ENCODE measurements at places on chromosomes 3 and 15. TPM values are rescaled to one million over a fixed set of nuclear protein-coding genes. Genes with fewer than 3 reads are reported as not detected.

Gene SCN11A
- total RNA-seq = 0.10 TPM

- DNase-seq = peak; percentile 62
- no peaks in the 10 kb centered on the region for H3K27me3 ChIP-seq
- no peaks in the 10 kb centered on the region for H3K36me3 ChIP-seq
- peak overlapping the region; percentile 50 for H3K4me3 ChIP-seq
These were observed 428 bp downstream of the LYSMD4 start for GRCh38 chr15:99732751-99733267.

- H3K27me3 ChIP-seq = no peaks in the 10 kb centered on the region
- no peak overlapping the region for H3K4me3 ChIP-seq
- no peaks in the 10 kb centered on the region for H3K36me3 ChIP-seq
These were observed 242.0 kb downstream of the TUSC7 start for GRCh38 chr3:116951610-116952009.

DNA sequence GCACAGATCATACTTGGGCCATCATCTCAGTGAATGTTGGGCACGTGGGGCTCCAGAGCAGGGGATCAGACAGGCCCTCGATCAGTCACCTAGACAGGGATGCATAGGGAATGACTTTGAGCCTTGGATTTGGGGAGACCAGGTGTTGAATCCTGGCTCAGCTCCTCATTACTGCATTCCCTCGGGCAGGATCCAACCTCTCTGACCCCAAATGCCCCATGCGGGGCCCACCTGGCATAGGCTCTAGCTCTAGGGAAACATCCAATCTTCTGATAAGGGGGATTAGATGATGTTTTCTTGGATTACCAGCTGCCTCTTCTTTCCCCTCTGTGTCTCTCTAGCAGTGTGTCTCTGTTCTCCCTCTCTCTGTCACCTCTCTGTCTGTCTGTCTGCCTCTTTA lies 22.7 kb downstream of the LOXL1 start:
- H3K4me3 ChIP-seq = no peak overlapping the region
- no peak for DNase-seq
- H3K4me1 ChIP-seq = peaks cover 17% of the 10 kb centered on the region
- no peaks in the 10 kb centered on the region for H3K27me3 ChIP-seq

DNA sequence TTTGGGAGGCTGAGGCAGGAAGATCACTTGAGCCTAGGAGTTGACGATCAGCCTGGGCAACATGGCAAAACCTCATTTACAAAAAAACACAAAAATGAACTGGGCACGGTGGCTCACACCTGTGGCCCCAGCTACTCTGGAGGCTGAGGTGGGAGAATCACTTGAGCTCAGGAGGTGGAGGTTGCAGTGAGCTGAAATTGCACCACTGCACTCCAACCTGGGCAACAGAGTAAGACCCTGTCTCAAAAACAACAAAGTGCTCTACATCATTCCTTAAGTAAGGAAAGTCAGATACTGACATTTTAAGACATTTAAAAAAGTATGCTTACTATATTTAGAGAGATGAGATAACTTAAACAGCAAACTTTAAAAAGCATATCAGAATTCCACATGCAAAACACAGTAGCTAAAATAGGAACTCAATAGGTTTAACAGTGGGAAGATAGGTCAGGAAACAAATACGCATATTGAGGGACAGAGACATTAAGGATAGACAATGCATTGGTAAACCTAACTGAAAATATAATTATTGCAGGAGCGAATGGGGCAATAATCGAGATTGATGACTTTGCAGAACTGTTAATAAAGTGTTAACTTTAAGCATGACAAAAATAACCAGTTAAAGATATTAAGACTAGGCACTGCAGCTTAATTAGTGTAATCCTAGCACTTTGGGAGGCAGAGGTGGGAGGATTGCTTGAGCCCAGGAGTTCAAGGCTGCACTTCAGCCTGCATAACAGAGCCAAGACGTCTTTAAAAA lies 32.1 kb downstream of the MORF4L1 start:
- DNase-seq = no peak
- no peak overlapping the region for H3K27ac ChIP-seq
- no peaks in the 10 kb centered on the region for H3K27me3 ChIP-seq
- peaks cover 78% of the 10 kb centered on the region for H3K36me3 ChIP-seq
- no peak overlapping the region for H3K4me3 ChIP-seq

DNA sequence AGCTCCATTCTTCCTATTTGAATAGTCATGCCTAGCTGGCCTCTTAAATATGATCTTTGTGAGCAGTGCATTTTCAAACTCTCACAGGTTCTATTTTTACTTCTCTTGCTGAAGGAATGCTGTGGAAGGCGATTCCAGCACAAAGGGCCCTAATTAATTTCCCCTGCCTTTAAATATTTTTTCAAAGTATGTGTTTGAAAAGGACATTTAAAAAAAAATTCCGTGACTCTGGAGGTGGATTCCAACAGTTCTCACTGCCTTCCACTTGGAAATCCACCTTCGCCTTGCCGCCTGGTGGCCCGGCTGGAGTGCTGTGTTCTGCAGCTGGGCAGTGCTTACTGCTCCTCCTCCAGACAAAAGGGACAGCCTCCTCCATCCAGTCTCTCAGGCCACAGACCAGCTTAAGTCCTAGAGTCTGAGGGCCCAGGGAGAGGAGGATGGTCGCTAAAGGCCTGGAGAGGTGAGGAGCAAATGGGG lies 61.5 kb upstream of the CORO2B start:
- no peak overlapping the region for H3K4me3 ChIP-seq
- no peaks in the 10 kb centered on the region for H3K4me1 ChIP-seq
- DNase-seq = no peak
- H3K36me3 ChIP-seq = no peaks in the 10 kb centered on the region
- no peak overlapping the region for H3K27ac ChIP-seq

GRCh38 chr15:57677204-57677603 lies 29.3 kb upstream of the POLR2M start:
- no peak overlapping the region for H3K27ac ChIP-seq
- no peaks in the 10 kb centered on the region for H3K36me3 ChIP-seq
- H3K27me3 ChIP-seq = no peaks in the 10 kb centered on the region
- DNase-seq = no peak
- peaks cover 15% of the 10 kb centered on the region for H3K4me1 ChIP-seq
- no peak overlapping the region for H3K4me3 ChIP-seq

DNA sequence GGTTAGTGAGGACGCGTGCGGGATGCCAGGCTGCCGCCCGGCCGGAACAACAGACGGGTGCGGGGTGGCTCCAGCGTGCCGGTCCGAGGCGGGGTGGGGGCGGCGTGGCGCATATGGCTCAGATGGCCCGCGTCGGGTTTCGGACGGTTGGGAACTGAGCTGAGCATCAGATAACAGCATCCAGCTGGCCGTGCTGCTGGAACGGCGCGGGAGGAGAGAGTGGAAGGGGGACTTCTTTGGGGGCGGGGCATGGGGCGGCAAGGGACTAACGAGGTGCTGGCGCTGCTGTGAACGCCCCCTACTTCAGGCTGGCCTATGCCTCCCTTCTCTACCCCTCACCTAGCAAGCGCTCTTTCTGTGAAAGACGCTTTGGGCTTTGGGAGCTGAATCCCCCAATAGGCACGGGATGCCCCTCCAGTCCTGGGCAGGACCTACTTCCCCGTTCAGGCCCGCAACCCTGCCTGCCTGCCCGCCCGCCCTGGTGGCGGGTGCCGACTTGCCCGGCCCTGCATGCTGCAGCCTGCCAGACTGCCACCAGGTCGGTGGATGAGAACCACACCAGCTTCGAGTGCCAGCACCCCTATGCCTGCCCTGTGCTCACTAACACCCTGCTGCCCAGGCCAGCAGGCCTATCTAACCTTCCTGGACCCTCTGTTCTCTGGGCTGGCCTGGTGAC lies 542 bp downstream of the INKA1 start:
- peaks cover 45% of the 10 kb centered on the region for H3K4me1 ChIP-seq
- no peaks in the 10 kb centered on the region for H3K36me3 ChIP-seq
- no peak for DNase-seq
- H3K27me3 ChIP-seq = no peaks in the 10 kb centered on the region

DNA sequence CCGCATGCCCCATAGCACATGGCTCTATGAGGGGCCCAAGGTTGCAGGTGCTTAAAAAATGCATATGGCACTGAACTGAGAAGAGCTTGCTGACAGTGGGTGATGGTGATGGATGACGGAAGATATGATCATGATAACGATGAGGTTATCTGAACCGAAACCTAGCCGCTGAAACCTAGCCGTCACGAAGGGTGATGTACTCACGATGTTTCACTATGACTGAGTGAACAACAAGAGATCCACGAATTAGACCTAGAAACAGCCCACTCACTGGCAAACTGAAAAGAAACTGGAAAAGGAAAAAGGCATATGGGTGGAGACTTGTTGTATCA lies 57.6 kb upstream of the BCL6 start:
- no peaks in the 10 kb centered on the region for H3K27me3 ChIP-seq
- H3K4me1 ChIP-seq = no peaks in the 10 kb centered on the region
- no peak for DNase-seq
- H3K4me3 ChIP-seq = no peak overlapping the region
- no peaks in the 10 kb centered on the region for H3K36me3 ChIP-seq

GRCh38 chr15:70430069-70430468 lies 332.4 kb upstream of the TLE3 start:
- DNase-seq = no peak
- no peak overlapping the region for H3K27ac ChIP-seq
- H3K27me3 ChIP-seq = no peaks in the 10 kb centered on the region
- no peaks in the 10 kb centered on the region for H3K4me1 ChIP-seq

DNA sequence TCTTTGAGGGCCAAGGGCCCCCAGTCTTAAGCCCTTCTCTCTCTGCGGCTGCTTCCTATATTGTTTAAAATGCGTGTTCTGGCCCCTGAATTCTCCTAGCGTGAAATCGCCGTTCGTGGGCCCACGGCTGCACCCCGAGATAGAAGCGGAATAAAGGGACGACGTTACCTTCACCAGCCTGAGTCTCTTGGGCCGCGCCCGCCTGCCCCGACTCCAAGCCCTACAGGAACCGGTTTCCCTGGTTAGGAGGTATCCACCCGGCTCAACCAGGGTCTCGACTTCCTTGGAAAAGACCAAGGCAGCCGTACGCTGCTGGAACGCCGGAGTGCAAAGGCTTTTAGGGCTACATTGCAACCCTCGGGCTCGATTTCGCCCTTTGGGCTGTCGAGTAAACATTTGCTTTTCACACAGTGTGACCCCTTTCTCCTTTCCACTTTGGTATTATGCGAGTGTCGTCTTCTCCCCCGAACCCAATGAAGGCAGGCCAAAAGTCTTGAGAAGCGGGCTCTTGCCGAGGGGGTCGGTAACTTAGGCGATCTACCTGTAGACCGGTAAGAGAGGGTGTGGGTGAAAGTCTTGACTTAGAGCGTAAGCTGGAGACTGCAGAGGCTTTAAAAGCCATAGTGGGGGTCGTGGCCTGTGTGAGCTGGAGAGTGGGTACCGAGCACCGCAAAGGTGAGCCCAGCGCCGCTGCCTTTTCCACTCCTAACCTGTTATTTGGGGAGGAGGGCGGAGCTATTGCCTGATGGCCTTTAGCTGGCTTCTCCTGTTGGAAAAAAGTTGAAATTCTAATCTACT lies 2.0 kb downstream of the TRIM71 start:
- H3K36me3 ChIP-seq = no peaks in the 10 kb centered on the region
- no peak overlapping the region for H3K27ac ChIP-seq
- H3K4me1 ChIP-seq = peaks cover 14% of the 10 kb centered on the region
- no peak overlapping the region for H3K4me3 ChIP-seq
- peaks cover 52% of the 10 kb centered on the region for H3K27me3 ChIP-seq

DNA sequence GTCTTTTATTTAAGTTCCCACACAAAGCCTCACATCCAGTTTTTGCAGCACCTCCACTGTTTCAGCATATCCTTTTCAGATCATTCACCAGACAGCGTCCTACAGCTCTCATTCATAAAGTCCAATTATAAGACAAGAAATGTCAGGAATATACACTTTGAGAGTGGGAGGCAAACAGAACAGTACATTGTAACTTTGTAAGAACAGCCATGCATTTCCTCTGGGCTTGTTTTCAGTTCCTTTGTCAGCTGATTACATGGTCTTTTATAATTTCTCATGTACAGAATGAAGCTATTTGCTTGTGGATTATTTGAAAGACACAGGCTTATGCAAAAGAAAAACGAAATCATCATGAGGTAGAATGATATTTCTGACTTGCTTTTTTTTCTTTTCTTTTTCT lies 85.7 kb downstream of the SOX2 start:
- DNase-seq = no peak
- no peaks in the 10 kb centered on the region for H3K27me3 ChIP-seq
- no peak overlapping the region for H3K4me3 ChIP-seq
- H3K36me3 ChIP-seq = no peaks in the 10 kb centered on the region
- H3K4me1 ChIP-seq = no peaks in the 10 kb centered on the region

- H3K4me1 ChIP-seq = no peaks in the 10 kb centered on the region
- no peak within 1 kb of the TSS for H3K27ac ChIP-seq
- H3K4me3 ChIP-seq = no peak within 1 kb of the TSS
- no peaks in the 10 kb centered on the region for H3K36me3 ChIP-seq
- no peak for DNase-seq
These were observed at the start of gene BTLA for GRCh38 chr3:112498914-112499711. TSS of gene BTLA (minus strand) at chr3:112499472. CDS start at chr3:112499358, 114 bp downstream.

- no peak overlapping the region for H3K4me3 ChIP-seq
- H3K27ac ChIP-seq = no peak overlapping the region
- no peak for DNase-seq
These were observed 213.6 kb upstream of the LINGO1 start for GRCh38 chr15:77846360-77846759.

GRCh38 chr3:20145874-20146273 lies 40.1 kb downstream of the SGO1 start:
- H3K36me3 ChIP-seq = no peaks in the 10 kb centered on the region
- DNase-seq = no peak
- no peak overlapping the region for H3K27ac ChIP-seq
